Fibroblast of skin of scalp (primary cell): ENCODE measurements at places on chromosomes 7 and 10.

GRCh38 chr10:116720668-116721546 is 21.5 kb downstream of the HSPA12A start:
- no peak for DNase-seq

- DNase-seq = no peak
These were observed 76.5 kb downstream of the INSYN2A start for GRCh38 chr10:127119936-127120335.

DNA sequence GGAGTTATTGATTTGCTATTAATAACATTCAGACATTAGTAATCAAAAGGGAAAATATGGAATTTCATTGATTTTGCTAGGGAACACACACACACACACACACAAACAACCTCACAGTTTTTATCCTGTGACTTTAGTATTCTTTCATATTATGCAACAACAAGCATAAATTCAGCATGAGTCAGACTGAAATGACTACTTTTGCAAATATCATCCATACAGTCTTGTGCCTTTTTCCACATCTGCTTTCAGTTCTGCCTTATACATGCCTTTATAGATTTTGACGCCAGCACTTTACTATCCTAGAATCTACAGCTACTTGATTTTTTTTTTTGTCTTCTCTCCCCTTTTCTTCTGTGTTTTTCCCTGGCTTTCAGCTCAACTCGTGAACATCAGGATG is 975.8 kb upstream of the LRRTM3 start:
- peak; percentile 33 for DNase-seq

DNA sequence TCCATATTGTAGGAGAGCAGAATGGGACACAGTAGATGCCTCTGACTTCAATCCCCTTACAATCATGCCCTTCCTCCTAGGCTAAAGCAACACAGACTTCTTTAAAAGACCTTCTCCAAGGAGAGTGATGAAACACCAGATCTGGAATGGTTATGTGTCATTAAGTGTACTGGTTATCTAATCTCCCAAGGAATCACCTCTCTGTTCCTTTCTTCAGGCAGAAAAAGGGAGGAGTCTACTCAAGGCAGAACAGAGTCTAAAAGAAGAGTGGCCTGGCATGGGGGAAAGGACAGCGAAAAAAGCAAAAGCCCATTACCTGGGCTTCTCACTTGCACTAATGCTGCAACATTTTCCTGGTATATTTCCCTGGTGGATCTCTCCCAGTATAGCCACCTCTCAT is 2.9 kb downstream of the ELMO1 start:
- DNase-seq = no peak

- DNase-seq = no peak
These were observed 8.4 kb upstream of the SNX13 start for GRCh38 chr7:17948526-17949238.

DNA sequence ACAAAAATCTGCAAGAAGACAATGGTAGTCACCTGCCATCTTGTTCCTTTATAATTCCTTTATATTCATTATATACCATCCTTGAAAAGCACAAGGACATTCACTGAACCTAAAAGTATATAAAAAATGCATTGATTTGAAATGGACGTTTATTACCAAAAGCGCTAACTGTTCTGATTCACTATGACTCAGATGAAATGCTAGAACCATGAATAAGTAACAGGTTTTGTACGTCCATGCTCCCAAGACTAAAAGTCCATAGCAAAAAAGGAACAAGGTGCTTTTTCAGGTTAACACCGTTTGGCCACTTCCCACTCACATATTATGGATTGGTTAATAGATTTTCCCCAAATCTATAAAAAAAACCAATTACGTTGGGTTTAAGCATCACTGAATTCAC is 109.4 kb downstream of the PPP1R17 start:
- no peak for DNase-seq

DNA sequence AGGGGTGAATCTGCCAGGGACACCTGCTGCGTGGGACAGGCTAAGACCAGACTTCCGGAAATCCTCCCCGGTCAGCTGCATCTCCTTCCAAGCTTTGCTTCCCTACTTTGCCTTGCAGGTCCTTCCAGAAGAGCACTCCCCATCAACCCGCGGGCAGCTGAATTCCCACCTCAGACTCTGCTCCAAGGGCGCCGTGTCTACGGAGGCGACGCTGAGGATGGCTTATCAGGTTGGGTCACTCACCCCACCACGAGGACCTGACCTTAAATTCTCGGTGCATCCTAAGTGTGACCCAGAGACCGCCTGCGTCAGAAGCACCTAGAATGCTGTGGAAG is 78.9 kb upstream of the KMT2C start:
- DNase-seq = no peak

DNA sequence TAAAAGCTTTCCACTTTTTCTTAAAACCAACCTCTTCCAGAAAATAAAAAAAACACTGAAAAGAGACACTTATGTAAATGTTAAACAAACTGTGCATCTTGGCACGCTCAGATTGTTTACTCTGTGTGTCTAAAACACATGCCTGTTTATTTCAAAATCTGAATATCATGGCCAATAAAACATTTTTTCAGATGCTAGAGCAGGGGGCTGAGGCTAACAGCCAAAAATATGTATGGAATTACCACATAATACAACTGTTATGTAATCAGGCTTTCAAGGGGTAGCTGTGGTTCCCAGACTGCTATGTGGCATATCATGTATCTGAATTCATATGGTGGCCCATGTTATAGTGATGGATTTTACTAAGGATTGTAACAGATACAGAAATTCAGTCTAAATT is 130.4 kb downstream of the HIBADH start:
- peak; percentile 63 for DNase-seq

DNA sequence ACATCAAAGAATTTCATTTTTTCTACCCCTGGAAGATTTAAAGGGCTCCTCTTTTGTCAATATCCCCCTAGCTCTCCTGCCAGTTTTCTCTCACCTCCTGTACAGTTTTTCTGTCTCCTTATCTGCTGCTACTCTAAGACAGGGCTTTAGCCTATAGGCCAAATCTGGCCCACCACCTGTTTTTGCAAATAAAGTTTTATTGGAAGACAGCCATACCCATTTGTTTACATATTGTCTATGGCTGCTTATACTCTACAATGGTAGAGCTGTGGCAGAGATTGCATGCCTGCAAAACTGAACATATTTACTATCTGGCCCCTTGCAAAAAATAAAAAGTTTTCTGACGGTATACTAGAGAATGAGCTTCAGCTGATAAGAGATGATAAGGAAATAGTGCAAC is 37.4 kb upstream of the GARS1 start:
- no peak for DNase-seq

- DNase-seq = peak; percentile 55
These were observed 63.3 kb upstream of the PRKG1 start for GRCh38 chr10:51010977-51011376.

DNA sequence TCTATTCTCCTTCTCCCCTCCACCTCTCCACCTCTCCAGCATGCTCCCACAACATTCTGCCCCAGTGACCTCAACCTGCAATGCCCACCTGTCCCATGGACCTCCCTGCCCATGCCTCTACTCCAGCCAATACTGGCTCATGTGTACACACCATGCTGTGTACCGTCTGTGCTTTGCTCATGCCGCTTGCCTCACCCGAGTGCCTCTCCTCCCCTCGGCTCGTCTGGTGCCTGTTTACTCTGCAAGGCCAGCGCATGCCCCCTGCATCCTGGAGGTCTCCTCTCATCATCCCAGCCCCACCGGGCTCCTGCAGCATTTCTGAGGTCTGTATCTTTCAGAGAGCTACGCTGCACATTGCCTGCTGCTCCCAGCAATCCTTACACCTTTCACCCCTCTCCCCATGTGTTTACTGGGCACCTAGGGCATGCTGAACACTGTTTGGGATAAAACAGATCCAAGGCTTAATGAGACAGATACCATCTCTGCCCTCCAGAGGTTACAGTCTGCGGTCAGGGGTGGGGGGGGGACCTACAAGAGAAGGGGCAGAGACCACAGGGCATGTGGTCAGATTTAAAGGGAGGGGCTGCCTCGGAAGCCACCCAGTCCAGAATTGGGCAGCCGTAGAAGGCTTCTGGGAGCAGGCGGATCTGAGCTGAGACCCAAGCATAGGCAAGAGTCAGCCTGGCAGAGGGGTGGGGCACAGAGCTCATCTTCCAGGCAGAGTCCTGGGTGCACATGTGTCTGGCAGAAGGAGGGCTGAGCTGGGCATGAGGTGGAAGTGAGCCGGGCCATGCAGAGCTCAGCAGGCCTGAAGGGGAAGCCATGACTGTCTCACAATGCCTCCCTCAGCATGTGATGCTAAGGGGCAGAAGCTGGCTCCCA is 29.6 kb upstream of the PSAP start:
- no peak for DNase-seq

DNA sequence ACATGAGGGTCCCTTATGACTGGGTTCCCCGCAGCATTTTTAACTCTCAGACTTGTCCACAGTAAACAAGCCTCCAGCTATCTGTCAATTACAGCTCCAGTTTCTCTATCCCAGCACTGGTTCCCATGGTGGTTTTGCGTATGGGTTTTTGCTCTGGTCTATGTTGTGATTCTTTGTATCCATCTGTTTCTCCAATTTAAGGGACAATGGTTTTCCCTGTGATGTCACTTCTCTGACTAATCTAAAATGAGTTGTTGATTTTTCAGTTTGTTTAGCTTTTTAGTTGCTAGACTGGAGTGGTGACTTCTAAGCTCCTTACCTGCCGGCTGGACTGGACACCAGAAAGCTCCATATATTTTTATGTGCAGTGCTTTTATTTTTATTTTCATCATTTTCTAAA is 303.7 kb downstream of the INHBA start:
- no peak for DNase-seq

GRCh38 chr7:16317406-16317805 is 103.9 kb downstream of the CRPPA start:
- DNase-seq = no peak

DNA sequence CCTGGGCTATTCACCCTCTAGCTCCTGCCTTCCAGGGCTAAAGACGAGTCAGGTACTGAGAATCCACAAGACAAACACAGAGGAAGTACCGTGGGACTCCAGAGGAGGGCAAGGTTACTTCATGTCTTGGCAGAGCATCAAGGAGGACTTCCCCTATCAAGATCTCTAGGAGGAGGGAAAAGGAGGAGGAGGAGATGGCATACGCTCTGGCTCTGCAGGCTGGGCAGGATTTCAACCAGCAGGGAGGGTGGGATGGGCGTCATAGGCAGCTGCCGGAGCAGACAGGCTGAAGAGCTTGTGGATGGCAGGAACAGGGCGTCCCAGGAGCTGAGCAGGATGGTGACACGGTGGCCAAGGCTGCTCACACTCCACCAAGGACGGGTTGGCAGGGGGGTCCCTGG is 21.3 kb downstream of the MDH2 start:
- DNase-seq = peak; percentile 85

DNA sequence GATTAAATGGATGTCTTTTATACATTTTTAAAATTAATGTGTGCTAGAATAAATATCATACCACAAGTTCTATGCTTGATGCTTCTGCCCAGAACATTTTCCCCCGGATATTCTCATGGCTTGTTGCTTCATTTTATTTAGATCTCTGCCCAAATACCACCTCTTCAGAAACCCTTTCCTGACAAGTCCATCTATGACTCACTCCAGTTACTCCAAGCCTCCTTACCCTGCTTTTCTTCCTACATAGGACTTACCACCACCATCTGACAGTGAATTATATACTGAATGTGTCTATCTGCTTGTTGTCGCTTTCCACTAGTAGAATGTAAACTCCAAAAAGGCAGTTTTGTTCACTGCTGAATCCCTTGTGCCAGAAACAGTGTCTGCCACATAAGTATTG is 19.1 kb upstream of the ERVW-1 start:
- DNase-seq = peak; percentile 5

DNA sequence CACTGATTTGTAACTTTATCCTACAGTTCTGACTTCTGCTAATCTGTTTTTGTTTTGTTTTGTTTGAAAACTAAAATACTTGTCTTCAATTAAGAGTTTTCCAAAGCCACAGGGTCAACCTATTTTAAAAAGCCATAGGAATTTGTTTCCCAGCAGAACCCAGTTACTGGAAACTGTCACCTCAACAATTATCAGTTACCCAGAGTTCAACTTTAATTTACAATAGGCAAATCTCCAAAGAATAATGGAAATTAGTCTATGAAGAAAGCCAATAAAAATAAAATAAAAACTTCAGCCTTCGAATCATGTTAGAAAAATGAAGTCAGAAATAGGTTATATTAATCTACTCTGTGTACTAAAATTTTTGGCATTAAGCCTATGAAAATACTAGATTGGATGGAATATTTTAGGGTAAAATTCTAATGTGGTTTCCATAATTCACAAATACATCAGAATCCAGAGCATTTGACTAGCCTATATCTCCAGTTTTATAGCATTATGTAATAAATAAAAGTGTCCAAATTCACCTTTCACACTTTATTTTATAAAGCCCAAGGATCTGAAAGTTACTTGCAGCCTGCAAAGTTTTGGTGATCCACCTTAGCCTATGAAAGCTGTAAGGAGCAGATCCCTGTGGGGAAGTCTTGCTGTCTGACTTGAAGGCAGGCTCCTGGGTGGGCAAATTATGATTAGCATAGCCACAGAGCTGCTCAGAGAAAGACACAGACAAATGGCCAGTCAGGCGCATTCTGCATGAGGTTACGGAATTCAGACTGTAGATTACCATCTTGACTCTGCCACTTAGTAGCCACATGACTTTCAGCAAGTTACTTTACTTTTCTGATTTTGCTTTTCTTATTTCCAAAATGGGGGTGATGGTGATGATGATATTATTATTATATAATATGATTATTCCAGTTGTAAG is 250.0 kb upstream of the HGF start:
- DNase-seq = peak; percentile 50

- DNase-seq = no peak
These were observed 12.3 kb downstream of the RPA3 start for GRCh38 chr7:7706101-7706511.

DNA sequence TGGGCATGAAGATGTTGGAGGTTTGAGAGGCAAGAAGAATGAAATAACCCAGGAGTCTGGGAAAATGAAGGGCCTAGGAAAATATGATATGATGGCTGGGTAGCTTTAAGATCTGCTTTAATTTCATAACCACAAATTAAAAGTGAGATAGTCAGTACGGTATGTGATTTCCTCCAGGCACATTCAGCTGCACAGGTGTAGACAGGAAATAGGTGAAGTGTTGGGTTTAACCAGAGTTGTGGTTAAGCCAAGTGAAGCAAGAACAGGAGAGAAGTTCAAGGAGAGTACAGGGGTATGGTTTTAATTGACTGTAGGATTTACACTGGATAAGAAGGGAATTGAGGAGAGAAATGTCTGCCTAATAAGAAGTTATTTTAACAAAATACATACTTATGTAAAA is 2.6 kb downstream of the PNLIPRP3 start:
- no peak for DNase-seq

DNA sequence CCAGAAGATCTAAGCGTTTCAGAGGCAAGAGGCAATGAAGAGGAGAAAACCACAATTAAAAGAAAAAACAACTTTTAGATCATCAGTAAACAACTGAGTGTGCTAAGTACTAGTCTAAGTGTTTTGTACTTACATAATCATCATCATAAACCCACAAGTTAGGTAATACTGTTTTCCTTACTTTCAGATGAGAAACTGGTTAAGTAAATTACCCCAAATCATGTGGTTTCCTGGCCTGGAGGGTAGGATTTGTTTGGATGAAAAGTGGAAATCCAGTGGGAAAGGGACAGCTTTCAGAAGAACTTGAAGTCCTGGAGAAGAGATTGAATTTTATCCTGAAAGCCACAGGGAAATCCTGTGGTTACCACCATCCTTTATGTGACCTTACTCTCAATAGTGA is 463.3 kb downstream of the LRMDA start:
- DNase-seq = no peak

GRCh38 chr10:123146894-123147634 is 872 bp upstream of the HMX2 start:
- no peak for DNase-seq
